ENCODE measurements at places on chromosomes 7 and 10.

- no peak for DNase-seq
These were observed 929 bp downstream of the HOXA6 start for GRCh38 chr7:27146491-27147198.

DNA sequence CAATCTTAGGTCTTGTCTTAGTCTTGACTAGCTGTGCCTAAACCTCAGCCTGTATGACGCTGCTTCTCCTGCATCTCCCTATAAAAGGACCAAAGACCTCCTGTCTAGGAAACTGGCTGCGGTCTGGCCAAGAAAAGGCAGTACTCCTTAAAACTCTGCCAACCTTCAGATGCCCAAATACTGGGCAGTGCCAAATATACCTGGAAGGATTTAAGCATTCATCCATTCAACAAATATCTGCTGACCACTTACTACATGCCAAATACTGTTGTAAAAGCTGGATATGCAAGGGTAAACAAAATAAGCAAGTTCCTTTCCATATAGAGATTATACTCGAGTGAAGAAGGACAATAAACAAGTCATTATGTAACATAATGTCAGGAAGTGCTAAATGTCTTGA lies 135.8 kb downstream of the HBP1 start:
- DNase-seq = no peak

DNA sequence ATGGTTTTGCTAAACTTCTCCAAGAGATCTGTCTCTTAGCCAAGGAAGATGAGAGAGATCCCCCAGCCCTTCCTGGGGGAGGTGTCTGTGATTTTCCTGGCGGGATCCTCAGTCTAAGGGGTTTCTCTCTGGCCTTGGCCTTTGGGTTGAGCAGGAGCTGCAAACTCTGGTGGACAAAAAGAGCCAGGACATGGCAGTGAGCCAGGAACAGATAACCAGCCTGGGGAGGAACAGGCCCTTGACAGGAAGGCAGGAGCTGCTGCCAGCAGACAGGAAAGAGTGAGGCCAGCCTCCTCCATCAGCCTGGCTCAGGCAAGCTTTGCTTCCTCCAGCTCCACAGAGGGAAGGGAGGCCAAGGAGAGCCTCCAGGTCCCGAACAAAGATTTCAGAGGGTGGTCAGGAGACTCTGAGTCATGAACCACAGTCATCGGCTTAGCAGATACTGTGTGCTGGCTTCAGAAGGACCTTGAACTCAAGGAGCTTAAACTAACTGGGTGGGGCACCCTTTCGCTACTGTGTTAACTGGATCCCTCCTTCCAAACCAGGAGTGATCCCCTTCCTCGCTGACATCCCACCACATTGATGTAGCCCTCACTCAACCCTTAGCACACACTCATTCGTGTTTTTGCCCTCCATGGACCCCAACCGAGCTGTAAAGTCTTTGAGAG lies 34.7 kb downstream of the DDIT4 start:
- DNase-seq = peak; percentile 82

GRCh38 chr7:55177068-55177530 lies 158.3 kb downstream of the EGFR start:
- DNase-seq = no peak

- no peak for DNase-seq
These were observed 166.4 kb upstream of the ADO start for GRCh38 chr10:62638062-62638477.

GRCh38 chr7:2540133-2540532 lies 15.2 kb downstream of the BRAT1 start:
- no peak for DNase-seq

- no peak for DNase-seq
These were observed 112.3 kb downstream of the VWC2 start for GRCh38 chr7:49885593-49886285.

DNA sequence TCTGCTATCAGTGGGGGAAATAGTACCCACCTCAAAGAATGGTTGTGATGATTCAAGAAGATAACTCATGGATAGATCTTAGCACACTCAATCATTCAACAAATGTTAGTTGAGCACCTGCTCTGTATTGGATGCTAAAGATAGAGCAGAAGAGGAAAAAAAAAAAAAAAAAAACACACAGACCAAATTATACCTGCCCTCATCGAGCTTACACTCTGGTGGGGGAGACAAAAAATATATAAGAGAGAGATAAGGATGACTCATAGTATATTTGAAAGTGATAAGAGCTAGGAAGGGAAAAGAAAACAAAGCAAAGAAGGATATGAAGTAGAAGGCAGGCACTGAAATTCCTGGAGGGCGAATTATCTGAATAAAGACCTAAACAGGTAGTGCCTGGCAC lies 258.5 kb downstream of the SFMBT2 start:
- no peak for DNase-seq

- no peak for DNase-seq
These were observed 62.3 kb upstream of the DGKI start for GRCh38 chr7:137909042-137909441.

- DNase-seq = no peak
These were observed 81.3 kb upstream of the KLF6 start for GRCh38 chr10:3866332-3866731.

DNA sequence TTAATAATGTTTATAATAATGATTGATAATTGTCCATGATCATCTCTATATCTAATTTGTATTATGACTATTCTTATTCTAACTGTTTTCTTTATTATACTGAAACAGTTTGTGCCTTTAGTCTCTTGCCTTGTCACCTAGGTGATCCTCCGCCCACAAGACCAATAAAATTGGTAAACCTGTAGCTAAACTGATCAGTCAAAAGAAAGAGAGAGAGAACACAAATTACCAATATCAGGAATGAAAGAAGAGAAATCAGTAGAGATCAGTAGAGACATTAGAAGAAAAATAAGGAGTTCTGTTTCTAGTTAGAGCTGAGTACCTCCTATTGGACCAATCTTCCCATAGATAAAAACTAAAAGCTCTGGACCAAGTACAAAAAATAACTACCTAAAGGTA lies 6.1 kb upstream of the COA1 start:
- no peak for DNase-seq

- no peak for DNase-seq
These were observed 14.2 kb upstream of the MTPN start for GRCh38 chr7:135991322-135991721.

GRCh38 chr10:12723220-12723619 lies 278.3 kb downstream of the CCDC3 start:
- DNase-seq = no peak

DNA sequence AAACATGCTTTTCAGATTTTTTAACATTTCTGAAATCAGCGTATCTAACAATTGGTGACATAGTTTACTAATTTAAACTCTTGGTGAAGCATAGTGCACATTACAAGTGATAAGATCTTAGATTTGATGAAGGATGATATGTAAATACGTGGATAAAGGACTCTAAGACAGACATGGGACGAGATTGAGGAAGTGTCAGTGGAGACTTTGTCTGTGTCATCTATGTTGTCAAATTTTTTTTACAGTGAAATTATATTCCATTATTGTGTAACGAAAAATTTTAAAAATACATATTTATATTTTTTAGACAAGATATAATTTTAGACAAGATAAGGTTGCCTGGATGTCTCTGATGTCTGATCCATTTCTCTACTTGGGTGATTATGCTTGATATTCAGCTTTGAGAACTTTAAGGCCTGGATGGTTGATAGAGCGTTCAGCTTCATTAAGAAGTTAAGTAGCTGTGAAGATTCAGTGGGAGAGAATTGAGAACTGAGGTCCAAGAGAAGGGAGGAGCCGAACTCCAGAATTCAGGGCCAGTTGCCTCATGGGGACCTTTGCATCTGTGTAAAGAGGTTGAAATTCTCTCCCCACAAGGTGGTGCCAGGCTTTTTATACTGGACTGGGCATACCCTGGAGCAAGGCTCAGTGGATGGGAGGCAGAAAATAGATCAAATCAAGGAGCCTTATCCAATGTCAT lies 62.7 kb downstream of the KAT6B start:
- DNase-seq = peak; percentile 3

DNA sequence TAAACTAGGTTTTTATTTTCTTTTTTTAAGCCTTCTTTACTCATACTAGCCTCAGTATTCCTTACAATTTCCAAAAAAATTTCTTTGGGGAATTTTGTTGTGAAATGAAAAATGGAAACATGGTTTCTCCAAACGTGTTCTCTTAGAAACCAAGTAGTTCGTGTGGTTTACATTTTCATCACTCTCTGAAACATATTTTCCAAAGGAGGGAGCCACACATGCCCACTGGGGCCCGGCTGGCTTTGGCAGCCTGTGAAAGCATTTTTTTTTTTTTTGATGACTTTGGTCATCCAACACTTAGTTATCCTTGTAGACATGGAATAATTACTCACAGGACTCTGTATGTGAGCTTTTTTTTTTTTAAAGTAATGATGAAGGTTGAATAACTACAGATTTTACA lies 169.6 kb downstream of the C7orf25 start:
- no peak for DNase-seq

- DNase-seq = no peak
These were observed 118.7 kb downstream of the NPY start for GRCh38 chr7:24402655-24403054.

GRCh38 chr10:72784551-72785351 lies 92.8 kb downstream of the MCU start:
- DNase-seq = peak; percentile 21

DNA sequence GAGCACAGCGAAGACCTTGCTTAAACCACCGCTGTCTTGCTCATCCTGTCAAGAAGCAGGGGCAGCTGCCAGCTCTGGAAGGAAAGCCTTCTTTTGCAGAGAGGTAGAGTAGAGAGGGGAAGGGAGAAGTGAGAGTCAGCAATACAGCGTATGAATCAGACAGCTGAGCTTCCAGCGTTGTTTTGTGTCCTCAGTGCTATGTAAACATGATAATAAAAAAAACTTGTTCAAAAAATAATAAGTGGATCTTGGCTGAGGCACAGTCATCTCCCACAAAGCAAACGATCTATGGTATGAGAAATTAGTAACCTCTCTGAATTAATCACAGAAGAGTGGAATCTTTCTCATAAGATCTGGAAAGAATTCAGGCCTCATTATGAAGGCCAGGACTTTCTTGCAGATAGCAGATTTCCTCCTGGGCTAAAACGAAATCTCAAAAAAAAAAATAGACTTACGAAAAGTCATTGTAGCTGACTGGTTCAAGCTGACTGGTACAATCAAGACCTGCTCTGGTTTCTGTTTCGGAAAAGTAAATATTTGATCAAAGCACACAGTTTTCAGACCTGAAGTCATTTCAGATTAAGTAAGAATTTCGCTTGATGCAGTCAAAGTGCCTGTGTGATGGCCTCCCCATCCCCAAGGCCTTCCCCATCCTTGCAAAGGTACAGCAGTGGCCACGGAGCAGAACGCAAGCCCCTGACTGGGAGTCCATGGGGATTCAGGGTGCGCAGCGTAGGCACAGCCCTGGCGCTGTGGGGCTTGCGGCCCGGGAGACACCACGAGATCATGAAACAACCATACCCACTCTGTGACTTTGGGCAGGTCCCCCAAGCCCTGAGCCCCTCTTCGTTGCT lies 29.4 kb downstream of the CHST15 start:
- DNase-seq = no peak

DNA sequence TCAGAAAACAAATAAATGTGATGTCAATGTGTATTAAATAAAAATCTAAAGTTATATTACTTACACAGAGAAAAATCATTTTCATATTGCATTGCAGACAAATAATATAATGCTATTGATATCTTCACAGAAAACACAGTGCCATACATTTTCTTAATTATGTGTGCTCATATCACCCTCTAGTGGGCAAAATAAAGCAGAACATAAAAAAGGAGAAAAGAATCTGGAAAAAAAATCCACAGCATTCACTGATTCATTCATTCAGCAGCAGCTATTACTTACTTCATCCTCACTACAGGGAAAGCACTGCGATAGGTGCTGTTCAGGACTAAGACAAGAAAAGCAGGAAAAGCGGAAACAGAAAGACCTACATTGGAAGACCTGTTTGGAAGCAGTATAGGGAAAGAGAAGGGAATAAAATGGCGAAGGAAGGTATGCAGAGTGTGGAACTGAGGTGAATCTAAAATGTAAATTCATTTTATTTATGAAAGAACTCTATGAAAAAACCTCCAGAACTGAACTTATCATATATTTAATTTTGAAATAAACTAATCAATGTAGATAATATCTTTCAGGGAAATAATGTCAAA lies 73.2 kb downstream of the POT1 start:
- peak; percentile 32 for DNase-seq

- no peak for DNase-seq
These were observed 77.6 kb upstream of the SHH start for GRCh38 chr7:155889636-155890511.

GRCh38 chr7:92785923-92786322 lies 50.5 kb downstream of the CDK6 start:
- DNase-seq = no peak

DNA sequence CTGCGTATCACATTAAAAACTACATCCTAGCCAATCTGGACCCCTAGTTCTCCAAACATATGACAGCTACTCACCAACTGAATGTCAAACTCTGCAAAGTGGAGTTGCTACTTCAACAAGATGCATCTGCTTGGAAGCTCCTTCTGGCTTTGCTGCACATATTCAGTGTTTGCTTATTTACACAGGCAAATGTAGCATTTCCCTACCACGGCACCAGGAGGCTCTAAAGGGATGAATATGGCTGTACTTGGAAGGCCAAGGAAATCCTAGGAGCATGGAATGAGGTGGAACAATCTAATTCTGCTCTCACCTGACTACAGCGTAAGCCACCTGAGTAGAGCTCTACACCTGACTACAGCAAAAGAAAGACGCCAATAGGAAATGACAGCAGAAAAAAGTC lies 39.7 kb downstream of the MTPAP start:
- no peak for DNase-seq

DNA sequence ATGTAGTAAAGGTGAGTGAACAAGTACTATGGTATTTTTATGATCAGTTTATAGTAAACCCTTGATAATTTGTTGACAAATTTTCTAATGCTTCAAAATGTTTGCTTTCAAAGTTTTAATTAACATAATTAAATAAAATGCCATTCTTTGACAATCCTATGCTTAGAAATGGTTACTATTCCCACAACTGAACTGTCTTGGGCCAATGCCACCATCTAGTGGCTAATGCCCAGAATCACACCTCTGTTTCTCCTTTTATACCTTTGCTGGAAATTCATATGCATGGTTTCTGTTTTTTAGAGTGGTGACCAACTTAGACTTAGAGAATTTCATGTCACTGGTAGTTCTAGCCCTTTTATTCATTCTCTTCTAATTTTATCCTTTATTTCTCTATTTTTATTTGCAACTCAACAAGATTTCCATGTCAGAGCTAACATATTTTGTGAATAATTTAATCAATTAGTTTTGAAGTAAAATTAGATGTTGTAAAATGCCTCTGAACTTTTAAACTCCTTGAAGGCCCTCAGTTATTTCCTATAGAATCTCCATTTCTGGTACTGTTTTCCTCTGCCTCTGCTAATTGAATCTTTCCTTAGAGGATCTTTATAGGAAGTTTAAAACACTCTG lies 31.1 kb downstream of the PCGF5 start:
- peak; percentile 6 for DNase-seq

DNA sequence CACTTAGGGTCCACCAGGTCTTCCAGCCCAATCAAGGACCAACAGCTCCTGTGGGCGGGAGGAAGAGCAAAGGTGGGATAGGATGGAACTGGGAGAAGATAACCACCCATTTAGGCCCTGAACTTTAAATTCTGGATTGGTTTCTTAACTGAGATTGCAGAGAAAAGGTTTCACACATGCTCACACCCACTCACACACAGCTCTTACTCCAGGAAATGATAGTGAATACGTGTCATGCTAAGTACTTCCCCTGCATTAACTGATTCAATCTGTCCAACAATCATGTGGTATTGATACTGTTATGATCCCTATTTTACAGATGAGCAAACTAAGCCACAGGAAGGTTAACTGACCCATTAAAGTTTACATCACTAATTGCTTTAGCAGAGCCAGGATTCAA lies 4.6 kb upstream of the CYP3A4 start:
- DNase-seq = no peak

GRCh38 chr10:78148961-78149612 lies 115.4 kb downstream of the RPS24 start:
- DNase-seq = no peak

Data from HCT116 (cell line).